NCI-H526 (cell line): ENCODE measurements at places on chromosomes 4 and X.

GRCh38 chr4:12446256-12446655 lies 1017.6 kb upstream of the HS3ST1 start:
- DNase-seq: no peak

DNA sequence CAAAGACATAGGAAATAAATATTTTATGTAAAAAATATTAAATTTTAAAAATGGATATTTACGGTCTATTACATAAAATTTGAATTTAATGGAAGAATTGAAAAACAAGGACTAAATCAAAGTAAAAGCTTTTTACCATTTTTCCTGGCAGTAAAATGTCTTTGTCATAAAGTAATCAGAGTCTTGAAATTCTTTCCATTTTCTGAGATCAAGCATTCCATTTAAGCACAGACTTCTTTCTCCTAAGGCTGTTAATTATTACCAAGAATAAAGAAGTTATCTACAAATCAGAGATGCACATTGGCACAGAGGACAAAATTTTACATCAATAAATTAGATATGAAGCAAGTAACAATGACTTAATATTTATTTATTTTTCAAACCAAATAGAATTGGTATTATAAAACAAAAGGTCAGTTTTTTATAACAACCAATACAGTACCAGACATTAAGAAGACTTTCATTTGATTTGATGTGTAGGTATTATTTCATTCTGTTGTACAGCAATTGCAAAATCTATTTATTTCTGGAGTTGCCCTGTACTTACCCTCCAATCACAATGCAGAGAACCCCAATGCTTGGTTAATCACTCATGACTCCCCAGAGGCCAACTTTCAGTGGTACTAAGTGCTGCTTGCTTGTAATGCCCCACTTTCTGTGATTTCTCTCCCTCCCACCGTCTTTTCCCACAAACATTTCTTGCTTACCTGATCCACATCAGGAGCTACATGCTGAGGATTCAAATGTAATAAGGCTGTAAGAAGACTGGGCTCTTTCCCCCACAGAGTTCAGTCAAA lies 254.6 kb downstream of the GASK1B start:
- DNase-seq: no peak

- DNase-seq: no peak
These were observed 71.3 kb downstream of the LRBA start for GRCh38 chr4:150943818-150944217.

- no peak for DNase-seq
These were observed 98.0 kb upstream of the NDP start for GRCh38 chrX:44071070-44071645.

GRCh38 chr4:40621592-40622512 lies 7.8 kb downstream of the RBM47 start:
- DNase-seq: no peak

DNA sequence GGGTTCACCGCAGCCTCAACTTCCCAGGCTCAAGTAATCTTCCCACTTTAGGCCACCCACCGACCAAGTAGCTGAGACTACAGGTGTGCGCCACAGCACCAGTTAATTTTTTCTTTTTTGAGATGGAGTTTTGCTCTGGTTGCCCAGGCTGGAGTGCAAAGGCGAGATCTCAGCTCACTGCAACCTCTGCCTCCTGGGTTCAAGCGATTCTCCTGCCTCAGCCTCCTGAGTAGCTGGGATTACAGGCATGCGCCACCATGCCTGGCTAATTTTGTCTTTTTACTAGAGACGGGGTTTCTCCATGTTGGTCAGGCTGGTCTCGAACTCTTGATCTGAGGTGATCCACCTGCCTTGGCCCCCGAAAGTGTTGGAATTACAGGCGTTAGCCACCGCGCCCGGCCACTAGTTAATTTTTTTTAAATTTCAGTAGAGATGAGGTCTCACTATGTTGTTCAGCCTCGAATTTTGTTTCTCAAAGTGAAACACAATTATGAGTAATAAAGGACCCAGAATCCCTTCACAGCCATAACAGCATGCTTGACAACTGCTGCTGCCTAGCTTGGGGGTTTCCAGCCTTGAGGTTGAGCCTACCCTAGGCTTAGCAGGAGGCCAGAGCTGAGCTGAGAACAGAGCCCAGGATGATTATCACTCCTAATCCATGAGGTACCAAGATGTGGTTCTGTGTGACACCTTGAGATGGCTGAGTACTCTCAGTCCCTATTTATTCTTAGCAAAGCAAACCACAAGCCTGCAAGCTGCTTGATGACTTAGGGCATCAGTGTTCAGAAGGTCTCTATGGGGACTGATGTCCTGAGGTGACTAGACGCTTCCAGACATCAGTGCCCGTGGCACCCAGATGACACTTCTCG lies 41.6 kb upstream of the NKRF start:
- no peak for DNase-seq

DNA sequence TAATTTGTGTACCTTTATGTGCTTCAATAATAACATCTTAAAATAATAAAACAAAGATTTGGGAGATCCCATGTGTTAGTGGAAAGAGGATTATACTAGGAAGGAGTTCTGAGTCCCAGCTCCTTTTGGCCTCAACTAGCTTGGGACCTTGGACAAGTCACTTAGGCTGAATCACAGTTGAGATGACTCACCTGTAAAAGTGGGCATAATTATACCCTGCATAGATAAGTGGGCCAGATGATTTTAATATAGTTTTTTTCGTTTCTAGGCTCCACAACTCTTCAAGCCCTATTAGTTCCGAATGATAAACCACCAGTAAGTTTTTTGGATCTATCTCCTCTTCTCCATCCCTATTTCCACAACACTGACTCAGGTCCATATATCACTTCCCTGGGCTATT lies 131.8 kb downstream of the ENOX2 start:
- DNase-seq: no peak

GRCh38 chrX:18426004-18426320 lies 554 bp downstream of the CDKL5 start:
- DNase-seq: peak; percentile 68
